ENCODE measurements at places on chromosomes 6 and 20.
A peak's percentile ranks its signal among the peaks of the same experiment; 100 is the strongest.

- DNase-seq = no peak
These were observed 26.8 kb downstream of the MANBAL start for GRCh38 chr20:37316116-37316774.

- DNase-seq = no peak
These were observed 150.7 kb downstream of the CD24 start for GRCh38 chr6:106823732-106824351.

DNA sequence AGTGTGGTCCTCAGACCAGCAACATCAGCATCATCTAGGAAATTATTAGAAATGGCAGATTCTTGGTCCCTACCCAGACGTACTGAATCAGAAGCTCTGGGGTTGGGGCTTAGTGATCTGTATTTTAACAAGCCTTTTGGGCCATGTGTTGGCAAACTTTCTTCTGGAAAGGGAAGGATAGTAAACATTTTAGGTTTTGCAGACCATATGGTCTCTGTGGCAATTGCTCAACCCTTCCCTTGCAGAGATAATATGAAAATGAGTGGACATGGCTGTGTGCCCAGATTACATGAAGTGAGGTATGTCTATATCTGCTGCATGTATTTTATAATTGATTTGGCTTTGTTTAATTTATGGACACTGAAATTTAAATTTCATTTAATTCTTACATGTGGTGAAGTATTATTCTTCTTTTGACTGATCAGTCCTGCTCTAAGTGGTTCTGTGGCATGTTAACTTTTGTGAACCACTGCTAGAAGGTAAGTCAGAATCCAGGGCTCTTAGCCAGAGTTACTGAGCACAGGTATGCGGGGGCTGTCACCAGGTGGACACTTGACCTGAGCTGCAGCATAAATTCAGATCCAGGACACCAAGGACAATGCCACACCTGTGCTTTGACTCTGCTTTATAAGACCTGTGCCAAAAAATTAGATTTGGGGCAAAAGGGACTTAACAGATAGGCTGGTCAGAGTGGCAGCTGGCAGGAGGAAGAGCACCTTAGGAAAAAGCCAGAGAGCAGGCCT, 43.2 kb downstream of the LY86 start:
- DNase-seq = peak; percentile 41

GRCh38 chr6:139640921-139641320, 266.5 kb upstream of the CITED2 start:
- DNase-seq = no peak

GRCh38 chr20:56483970-56484369, 15.5 kb downstream of the RTF2 start:
- DNase-seq = no peak

DNA sequence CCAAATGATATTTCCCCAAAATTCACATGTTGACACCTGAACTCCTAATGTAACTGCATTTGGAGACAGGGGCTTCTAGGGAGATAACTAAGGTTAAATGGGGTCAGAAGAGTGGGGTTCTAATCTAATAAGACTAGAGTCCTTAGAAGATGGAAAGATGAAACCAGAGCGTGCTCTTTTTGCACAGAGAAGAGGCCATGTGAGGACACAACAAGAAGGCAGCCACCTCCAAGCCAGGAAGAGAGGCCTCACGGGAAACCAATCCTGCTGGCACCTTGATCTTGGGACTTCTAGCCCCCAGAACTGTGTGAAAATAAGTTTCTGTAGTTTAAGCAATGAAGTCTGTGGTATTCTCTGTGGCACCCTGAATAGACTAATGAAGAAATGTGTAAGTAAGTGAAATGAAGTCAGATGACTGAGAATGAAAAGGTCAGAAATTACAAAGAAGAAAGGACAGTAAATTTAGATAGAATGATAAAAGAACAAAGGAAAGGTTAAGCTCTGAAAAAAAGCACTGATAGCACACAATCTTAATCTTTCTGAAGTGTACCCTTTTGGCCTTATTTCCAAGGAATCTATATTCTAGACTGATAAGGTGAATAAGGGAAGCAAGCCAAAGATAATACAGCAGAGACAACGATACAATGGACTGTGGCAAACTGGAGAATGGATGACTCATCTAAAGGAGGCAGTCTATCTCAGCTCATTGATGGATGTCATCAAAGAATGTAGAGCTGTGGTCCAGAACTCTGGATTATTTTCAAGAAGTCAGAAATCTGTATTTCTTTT, 110.4 kb downstream of the MYB start:
- peak; percentile 4 for DNase-seq

- DNase-seq = peak; percentile 82
These were observed 427.4 kb upstream of the JARID2 start for GRCh38 chr6:14818422-14818884.

DNA sequence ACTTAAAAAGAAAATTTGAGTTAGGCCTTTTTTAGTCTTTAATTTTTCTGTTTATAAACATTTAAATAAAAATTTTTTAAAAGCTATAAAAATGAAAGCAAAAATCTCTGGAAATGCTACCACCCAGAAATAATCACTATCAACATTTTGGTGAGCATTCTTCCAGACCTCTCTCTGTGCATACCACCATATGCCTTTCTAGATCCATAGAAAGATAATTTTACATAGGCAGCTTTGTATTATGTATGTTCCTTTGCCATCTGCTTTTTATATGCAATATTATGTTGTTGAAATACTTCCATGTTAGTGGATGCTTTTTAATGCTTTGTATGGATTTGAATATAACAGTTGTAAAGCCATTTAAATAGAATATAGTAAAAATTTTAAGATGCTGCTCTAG, 496.7 kb upstream of the HTR1E start:
- no peak for DNase-seq

DNA sequence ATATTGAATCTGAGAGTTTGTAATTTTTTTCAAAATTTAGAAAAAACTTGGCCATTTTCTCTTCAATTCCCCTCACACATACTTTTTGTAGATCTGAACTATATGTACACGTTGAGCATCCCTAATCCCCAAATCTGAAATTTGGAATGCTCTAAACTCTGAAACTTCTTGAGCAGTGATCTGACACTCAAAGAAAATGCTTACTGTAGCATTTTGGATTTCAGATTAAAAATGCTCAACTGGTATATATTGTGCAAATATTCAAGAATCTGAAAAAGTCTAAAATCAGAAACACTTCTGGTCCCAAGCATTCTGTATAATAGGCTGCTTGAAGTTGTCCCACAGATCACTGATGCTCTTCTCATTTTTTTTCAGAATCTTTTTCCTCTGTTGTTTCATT, 78.8 kb upstream of the ZBTB24 start:
- DNase-seq = no peak

GRCh38 chr6:134190883-134191282, 127.0 kb downstream of the SGK1 start:
- DNase-seq = no peak

DNA sequence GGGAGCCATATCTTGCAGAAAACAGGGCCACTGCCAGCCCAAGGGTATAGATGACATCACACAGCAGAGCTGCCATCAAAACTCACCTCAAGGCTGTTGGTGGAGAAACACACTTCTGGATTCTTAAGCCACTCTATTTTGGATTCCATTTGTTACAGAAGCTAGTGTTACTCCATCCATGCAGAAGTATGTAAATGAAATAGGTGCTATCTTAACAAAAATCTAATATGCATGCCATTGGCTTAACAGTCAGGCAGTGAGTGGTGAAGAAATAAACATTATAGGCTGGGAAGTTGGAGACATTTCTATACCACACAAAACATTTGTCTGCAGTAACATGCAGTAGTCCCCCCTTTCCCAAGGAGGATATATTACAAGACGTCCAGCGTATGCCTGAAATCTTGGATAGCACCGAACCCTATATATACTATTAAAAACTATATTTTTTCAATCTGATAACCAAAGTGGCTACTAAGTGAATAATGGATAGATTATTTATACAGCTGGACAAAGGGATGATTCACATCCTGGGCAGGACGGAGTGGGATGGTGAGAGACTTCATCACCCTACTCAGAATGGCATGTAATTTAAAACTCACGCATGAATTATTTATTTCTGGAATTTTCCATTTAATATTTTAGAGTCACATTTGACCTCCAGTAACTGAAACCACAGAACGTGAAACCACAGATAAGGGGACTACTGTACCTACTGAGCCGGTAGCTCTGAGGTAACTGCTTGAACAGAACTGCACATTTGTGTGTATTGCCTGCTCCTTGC, 160.0 kb upstream of the PLN start:
- DNase-seq = peak; percentile 68

DNA sequence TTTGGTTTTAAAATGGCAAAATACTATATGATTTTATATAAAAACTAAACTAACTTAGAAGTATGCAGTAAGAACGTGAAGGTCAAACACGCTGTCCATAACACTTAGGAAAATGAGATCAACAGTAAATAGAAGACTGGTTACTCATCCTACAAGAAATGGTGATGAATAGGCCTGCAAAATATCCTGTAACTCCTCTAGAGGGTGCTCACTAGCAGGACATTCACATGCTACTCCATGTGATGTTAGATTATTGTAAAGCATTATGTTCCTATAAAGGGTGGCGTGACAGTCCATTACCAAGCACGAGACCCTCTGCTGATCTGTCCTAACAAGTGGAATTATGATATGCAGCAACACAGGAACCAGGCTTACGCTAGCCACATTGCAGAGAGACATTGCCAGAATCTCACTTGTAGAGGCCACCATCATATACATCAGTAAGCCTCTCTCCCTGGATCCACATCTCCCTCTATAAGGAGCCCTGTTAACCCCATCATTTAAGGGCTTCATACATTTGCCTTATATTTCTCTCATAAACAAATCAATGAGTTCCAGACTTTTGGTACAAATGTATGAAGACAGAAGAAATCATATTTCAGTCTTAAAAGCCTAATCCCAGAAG, 18.0 kb upstream of the DEFB129 start:
- DNase-seq = peak; percentile 73

- no peak for DNase-seq
These were observed 281.0 kb downstream of the CDC5L start for GRCh38 chr6:44668391-44668930.

DNA sequence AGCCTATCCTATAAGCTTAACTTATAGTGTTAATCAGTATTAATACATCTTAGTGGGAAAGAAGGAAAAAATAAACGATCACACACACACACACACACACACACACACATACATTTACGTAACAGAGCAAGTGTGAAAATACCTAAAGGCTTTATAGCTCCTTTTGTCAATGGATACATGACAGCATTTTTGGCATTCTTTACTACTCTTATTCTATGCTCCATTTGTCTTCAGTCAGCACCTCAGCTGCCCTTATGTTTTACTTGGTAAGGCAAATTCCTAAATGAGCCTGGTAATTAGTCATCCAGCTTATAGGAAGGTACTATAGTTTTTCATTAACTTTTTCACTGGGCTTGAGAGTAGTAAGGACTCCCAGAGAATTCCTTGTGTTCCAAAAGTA, 25.1 kb upstream of the SLC17A3 start:
- no peak for DNase-seq

DNA sequence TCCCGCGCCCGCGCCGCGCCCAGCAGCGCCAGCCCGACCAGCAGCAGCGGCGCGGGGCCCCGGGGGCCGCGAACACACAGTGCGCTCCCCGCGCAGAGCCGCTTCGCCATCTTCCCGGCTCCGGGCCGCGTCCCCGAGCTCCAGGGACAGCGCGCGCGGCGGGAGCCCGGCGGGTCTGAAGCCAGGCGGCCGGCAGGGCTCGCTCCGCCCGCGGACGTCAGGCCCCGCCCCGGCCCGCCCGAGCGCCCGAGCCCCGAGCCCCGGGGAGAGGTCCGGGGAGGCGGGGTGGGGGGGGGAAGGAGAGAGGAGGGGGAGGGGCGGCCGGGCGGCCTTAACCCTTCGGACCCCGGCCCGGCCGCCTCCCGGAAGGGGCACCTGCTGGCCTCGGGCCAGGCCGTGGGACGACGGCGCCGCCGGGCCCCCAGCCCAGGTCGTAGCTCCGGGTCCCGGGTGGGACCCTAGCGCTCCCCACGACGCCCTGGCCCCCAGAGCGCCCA, at the start of gene LAMA5:
TSS of gene LAMA5 (minus strand) at position 177 of the 497 bp plus-strand sequence. CDS start at position 110, 67 bp downstream.
- no peak for DNase-seq

GRCh38 chr6:53005663-53006250, 10.7 kb upstream of the GSTA4 start:
- no peak for DNase-seq

- no peak for DNase-seq
These were observed 19.8 kb upstream of the C6orf62 start for GRCh38 chr6:24738741-24739140.

DNA sequence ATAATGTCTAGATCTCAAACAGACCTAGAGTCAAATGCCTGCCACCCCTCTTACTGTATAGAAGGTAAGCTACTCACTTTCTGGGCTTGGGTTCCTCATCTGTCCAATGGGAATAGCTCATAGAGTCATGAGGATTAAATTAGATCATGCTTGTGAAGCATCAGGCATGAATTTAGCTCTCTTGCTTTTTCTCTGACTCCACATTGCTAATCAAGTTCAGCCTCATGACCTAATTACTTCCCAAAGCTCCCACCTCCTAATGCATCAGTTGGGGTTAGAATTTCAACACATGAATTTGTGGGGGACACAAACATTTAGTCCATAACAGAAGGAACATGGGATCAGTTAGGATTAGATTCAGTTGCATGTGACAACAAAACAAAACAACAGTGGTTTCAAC, 4.6 kb upstream of the DDX27 start:
- peak; percentile 11 for DNase-seq

DNA sequence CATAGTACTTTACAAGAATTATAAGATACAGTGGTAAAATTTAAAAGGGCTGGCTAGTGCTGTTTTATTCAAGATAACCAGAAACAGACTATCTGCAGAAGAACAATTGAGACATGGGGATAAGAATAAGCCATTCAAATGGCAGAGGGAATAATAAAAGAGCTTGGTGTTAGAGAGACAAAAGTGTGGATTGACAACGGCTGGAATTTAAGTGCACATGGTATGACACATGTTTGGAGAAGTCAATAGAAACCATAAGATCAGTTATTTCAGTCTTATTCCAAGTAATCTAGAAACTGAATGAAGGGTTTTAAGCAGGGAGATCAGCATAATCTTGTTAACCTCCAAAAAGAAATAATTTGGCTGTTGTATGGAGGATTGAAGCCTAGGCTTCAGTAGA, 1205.5 kb upstream of the CITED2 start:
- no peak for DNase-seq

DNA sequence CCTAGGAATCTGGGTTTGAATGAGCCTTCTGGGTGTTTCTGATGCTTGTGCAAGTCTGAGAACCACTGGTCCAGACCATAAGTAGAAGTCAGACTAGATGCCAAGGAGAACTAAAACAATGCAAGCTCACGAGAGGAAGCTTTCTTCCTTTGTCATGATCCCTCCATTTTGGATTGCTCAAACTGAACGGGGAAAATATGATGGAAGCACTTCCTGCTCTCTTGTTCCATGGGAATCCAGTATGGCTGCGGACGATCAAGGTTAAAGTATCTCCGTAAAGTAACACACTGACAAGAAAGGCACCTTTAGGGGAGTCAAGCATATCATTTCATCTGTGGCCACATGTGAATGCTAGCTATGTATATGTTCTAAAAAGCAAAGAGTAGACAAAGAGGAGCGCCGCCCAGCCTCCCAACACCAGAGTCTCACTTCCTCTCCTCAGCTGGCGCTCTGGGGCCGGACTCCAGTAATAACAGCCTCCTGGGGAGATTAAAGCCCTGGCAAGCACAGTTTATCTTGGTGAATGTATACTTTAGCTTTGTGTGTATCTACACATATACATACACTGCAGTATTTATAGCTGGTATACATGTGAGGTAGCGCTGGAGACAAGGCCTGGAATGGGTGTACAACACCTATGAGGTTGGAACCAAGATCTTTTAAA, 88.1 kb downstream of the FOXC1 start:
- no peak for DNase-seq

GRCh38 chr6:7747433-7747832, 21.5 kb downstream of the BMP6 start:
- DNase-seq = no peak

- DNase-seq = no peak
These were observed 207.8 kb upstream of the ZFP64 start for GRCh38 chr20:52399352-52399751.

- no peak for DNase-seq
These were observed 120.5 kb upstream of the ENPP5 start for GRCh38 chr6:46291275-46291633.

Measured in AG10803 (cell line).